ENCODE measurements at places on chromosomes 13 and 19.

DNA sequence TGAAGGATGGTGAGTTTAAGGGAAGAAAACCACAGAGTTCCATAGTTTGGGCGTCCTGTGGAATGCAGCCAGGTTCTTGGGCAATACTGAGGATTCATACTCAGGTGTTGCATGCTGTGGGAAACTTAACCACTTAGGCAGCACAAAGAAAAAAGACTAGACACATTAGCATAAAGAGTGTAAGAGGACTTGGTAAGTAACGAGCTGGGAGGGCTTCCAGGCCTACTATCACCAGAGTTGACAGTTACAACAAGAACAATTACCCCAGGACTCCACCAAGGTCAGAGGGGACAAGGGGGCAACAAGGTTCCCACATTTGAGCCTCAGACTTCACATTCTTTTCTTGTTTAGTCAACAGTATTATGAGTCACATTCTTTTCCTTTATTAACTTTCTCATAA lies 33.2 kb downstream of the KCTD12 start:
- no peak for DNase-seq

DNA sequence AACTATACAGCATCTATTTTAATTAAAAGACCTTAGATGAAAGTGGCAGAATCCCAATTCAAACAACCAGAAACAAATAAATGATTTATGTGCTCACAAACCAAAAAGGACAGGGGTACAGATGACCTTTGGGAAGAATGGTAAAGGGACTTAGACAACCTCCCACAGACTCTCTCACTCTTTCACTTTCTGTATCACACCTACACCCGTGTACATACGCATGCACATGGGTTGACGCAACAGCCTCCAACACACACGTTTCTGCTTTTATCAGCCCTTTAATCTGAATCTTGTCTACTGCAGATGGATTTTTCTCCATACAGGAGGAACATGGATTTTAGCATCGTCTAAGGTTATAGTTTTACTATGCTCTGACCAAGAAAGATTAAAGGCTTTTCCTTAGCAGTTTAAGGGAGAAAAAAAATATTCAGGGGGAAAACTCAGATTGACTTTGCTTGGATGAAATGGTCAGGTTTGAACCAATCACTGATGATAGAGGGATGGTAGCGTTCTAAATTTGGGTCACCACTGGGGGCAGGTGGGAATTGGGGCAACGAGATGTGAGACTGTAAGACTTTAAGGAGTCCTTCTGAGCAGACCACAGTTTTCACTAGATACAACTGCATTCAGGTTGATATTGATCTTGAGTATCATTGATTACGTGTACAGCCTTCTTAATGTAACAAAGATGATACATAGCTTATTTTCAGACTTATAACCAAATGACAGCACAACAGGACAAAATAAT lies 166.1 kb downstream of the ITGBL1 start:
- no peak for DNase-seq

GRCh38 chr13:37587236-37587635 lies 11.3 kb downstream of the POSTN start:
- DNase-seq, result no peak

DNA sequence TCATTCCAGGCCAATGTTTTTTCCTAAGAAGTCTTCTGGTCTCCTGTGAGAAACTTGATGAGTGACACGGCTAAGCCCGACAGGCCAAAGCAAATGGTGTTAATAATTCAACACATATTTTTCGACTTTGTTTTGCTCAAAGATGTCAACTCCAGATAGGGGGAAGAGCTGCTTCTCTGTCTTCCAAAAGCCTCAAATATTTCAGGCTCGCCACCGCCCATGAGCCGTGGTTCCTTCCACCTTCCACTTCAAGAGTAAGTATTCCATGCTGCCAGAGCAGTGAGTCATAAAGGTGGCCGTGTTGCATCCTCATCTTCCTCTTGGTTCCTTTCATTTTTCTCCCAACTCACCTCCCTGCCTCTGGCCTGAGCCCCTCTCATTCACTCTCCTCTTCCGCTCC lies 272.6 kb downstream of the EFNB2 start:
- DNase-seq, result no peak

DNA sequence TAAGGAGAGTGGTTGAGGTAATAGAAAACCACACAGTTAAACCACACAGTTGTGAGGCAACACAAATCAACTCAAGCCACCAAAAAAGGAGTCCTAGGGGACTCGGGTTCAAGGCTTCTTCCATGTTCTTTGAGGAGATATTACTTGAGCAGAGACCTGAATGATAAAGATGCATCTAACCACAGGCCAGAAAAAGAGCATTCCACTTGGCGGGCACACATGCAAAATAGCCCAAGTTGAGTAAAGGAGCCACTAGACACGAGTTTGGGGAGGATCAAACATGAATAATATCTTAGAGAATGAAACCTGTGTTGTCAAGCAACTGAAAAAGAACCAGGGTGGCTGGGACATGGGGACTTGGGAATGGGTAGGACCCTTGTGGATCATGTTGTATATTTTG lies 30.2 kb downstream of the NLRP4 start:
- no peak for DNase-seq

GRCh38 chr13:19153782-19154450 lies 27.7 kb downstream of the TUBA3C start:
- no peak for DNase-seq

GRCh38 chr13:95437561-95437960 lies 115.0 kb upstream of the CLDN10 start:
- DNase-seq, result no peak

GRCh38 chr19:1264801-1265614 lies 4.1 kb upstream of the CIRBP start:
- DNase-seq, result no peak

DNA sequence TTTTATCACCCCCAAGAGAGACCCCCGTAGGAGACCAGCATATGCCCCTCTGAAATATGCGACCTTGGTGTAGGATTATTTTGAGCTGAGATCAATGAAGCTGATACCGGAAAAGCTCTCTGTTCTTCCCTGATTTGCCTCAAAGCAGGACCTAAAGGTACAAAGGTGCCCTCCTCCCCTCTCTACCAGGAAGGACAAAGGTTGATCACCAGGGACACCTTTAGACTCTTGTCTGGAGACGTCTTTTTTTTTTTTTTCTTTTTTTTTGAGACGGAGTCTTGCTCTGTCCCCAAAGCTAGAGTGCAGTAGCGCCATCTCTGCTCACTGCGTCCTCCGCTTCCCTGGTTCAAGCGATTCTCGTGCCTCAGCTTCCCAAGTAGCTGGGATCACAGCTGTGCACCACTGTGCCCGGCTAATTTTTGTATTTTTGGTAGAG lies 792 bp upstream of the PEX11G start:
- no peak for DNase-seq

GRCh38 chr19:29583196-29583999 lies 22.7 kb upstream of the POP4 start:
- no peak for DNase-seq

DNA sequence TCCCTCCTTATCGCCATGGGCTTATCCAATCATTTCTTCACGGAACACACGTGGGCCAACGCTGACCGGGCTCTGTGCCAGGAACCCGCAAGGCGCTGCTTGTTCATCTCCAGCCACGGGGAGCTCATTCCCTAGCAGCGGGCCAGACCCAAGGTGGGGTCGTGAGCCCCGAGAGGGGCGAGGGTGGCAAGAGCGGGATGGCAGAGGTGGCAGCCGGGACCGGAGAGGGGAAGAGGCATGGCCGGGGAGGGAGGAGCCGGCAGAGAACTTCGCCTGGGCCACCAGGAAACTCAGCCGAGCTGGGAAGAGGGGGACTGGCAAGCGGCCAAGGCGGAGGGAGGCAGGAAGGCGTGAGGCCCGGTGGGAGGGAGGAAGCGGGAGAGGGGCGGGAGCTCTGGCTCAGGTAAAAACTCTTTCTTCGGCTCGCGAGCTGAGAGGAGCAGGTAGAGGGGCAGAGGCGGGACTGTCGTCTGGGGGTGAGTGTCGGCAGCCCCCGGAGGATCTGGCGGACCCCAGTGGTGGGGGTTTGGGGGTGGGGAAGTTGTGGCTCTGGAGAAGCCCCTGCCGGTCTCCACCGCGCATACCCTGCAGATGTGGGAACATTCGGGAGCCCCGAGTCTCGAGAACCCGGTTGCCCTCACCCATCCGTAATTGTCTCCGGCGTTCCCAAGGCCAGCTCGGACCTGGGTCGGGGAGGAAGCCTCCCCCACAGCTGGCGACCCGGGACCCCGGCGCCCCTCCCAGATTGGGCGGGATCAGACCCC lies at the start of gene B3GNT3:
Gene B3GNT3, plus strand, starts transcription at position 408 of the 764 bp plus-strand sequence. CDS start 12,670 bp downstream, outside the sequence.
- no peak for DNase-seq

- DNase-seq, result peak; percentile 39
Observed at GRCh38 chr19:14147797-14148605, 11.6 kb upstream of the ASF1B start.

GRCh38 chr19:14113762-14114414 lies 3.7 kb downstream of the PRKACA start:
- DNase-seq, result no peak

DNA sequence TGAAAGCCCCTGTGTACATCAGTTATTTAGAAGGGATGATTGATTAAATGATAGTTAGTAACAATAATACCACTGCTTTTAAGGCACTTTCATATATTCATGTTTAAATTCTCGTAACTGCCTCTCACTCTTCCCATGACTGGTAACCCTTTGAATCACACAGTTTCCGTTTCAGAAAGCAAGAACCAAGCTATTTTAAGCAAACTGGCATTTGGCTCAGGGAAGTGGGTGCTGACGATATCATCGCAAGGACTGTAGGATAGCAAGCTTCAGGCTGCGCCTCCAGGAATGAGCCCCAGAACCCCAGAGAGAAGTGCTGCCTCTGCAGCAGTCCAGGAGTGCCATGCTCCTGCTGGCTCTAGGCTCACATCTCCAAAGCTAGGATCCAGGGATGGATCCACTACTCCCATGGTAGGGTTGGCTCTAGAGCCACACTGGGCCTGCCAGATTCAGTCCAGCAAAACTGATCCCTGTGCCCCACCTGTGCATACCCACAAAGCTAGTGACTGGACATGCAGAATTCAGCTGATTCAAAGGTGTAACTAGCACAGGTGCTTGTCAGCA lies 313.5 kb downstream of the SLC7A1 start:
- no peak for DNase-seq

- DNase-seq, result no peak
Observed at GRCh38 chr19:1489463-1490310, 463 bp downstream of the PCSK4 start.

GRCh38 chr13:59261928-59262488 lies 901.7 kb downstream of the DIAPH3 start:
- DNase-seq, result no peak

DNA sequence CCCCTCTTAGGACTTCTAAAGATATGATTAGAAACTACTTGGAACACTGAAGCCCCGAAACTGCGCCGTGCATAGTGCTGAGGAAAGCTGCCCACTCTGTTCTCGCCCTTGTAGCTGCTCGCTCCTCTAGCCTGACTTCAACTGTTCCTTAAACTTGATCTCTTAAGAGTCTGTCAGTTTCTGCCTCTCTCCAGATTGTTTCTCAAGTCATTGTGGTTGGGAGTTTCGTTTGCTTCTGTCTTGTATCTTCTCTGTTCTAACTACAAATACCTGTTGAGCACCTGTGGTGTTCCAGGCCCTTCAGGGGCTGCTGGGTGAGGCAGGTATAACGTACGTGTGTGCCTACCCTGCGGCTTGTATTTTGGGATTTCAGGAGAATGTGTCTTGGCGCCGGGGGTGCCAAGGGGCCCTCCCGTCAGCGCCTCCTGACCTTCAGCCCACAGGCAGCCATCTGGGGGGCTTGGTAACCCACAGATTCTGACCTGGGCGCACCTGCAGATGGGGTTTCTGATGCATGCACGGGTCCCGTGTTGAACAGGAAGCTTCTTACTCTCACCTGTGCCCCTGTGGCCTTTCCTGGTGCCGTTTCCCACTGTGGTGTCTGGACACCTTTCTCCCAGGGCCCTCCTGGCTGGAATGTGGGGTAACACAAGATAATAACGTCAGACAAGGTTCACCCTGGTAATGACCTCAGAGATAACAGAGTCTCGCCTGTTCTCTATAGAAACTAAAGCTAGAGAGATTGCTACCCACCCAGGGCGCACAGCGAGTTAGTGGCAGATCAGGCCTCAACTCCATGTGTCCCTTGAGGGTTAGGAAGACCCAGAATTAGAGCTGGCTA lies 17.2 kb upstream of the DCUN1D2 start:
- no peak for DNase-seq

DNA sequence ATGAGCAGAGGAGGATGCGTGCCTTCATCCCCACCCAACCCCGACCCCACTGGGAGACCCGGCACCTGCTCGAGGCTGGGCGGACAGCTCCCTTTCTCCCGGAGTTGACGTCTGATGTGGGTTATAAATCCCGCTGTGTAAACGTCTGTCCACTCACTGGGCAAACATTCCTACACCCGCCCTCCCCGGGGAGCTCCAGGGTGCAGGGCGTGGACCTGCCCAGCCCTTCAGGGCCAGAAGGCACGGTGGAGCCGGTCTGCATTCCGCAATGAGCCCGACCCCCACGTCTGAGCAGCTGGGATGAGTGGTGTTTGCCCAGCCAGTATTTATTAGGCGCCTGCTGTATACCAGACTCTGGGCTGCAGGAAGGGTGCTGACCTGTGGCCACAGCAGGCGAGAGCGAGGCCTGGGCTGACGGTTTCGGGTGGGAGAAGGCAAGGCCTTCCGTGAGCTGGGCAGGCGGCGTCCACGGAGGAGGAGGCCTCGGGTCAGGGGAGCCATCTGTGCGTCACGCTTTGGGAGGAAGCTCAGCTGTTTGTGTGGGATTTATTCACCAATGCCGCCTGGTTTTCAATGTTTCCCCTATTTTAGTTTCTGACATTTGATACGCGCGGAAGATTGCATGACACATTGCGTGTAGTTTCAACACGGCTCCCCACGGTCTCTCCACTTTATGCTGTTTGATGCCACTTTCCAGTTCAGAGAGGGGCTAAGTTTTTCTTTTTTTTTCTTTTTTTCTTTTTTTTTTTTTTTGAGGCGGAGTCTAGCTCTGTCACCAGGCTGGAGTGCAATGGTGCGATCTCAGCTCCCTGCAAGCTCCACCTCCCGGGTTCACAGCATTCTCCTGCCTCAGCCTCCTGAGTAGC lies 2.0 kb downstream of the MISP start:
- no peak for DNase-seq

- no peak for DNase-seq
Observed at GRCh38 chr19:33071887-33072286, 7.2 kb upstream of the RHPN2 start.

DNA sequence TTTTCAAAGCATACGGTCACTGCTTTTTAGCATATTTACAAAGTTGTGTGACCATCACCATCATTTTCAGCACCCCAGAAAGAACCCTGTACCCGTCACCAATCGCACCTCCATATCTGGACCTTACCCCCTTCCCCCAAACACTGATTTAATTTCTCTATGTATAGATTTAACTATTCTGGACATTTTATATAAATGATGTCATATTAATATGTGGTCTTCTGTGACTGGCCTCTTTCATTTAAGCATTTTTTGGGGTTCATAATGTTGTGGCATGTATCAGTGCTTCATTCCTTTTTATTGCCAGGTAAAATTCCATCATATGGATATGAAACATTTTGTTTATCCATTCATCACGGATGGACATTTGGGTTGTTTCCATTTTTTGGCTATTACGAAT lies 74.0 kb downstream of the TBC1D4 start:
- no peak for DNase-seq

- DNase-seq, result no peak
Observed at GRCh38 chr19:35206379-35206778, 22.2 kb downstream of the FAM187B start.

All from activated CD8-positive, alpha-beta memory T cell treated with anti-CD3 and anti-CD28 coated beads for 1 hour (primary cell).